ENCODE measurements at places on chromosomes 3 and 15.

GRCh38 chr3:196661400-196661799 is 21.9 kb downstream of the NRROS start:
- no peak for DNase-seq

- no peak for DNase-seq
These were observed 40.3 kb downstream of the EDEM1 start for GRCh38 chr3:5227812-5228211.

DNA sequence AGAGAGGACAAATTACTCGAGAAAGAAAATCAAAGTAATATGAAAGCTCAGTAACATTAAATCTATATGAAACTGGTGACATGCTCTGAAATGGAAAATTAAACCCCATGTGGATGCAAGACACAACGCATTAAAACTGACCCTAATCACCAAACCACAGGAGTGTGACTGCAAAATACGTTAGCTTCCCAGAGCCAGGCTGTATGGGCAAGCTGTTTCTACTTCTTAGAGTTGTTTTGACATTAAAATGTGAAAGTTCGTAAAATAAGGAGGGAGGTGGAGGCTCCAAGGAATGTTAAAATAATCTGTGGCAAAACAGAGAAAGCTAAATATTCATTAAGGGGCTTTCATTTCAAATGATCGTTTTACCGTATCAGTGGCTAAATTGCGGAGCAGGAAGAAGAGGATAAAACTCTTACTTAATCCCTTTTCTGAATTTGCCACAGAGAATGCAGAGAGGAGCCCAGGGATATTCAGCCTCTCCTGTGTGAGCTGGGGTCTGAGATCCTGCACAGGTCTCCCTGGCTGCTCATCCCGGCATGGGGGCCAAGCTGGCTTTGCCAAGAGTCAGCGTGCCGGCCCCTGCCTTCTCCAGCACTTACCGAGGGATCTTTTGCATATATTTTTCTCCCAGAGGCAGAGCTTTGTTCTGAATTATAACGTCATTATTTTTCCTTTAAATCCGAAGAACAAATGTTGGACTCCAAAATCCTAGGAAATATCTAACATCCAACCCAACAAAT is 239.8 kb upstream of the THBS1 start:
- DNase-seq = no peak

DNA sequence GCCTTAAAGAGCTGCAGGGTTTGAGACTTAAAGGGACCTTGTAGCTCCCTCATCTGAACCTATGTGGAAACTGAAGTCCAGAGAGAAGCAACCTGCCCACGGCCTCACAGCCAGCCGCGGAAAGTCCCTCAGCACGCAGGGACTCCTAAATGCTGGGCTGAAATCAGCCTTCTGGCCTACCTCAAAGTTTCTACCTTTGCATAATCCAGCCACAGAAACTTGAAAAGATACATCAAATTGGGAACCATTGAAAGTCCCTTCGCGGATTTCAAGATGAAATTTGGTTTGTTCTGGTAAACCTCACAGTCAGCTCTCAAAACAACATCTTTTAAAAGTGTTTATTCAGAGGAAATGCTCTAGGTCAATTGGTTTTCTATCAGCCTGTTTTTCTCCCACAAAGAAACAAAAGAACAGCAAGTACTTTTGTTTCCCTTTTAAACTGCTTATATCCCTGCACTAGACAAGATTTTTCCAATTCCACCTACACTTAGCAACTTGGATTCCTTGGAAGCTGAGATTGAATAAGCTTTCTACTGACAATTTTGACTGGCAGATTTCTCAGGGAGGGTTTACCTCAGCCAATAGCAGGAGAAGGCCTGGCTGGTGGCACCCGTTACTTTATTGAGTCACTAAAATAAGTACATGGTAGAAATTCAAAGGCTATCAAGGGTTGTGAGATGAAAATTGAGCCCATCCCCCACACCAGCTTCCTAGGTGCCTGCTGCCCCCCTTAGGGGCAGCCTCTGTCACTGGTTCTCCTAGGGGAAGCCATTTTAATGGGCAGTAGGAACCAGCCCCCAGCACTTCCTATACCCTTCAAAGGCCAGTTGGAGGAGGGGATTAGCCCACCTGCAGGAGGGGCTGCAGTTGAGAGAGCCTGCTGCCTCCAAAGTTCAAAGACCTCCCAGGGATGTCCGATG is 171.2 kb downstream of the ADAMTS17 start:
- DNase-seq = no peak

DNA sequence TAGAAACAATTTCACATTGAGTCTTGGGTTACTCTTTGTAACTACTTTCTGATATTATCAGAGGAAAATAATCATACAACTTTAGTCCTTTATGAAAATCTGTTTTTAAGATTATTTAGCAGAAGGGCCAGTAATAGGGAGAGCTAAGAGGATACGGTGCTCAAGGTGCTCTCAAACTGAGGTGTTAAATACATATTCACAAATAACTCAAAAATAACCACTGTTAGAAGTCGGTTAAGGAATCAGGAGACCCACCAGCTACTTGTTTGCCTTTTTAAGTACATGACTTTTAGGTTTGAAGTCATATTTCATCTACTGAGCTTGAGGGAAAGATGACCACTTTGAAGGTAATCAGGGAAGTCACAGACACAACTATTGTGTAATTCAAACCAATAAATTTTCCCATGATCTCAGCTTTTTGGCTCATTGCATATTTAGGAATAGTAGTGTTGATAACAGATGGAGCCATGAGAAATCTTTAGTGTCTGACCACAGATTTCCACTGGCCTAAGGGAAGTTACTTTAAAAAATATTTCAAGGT is 1.4 kb upstream of the RSRC1 start:
- peak; percentile 31 for DNase-seq

- peak; percentile 47 for DNase-seq
These were observed 198.9 kb upstream of the LPP start for GRCh38 chr3:187954873-187955586.

DNA sequence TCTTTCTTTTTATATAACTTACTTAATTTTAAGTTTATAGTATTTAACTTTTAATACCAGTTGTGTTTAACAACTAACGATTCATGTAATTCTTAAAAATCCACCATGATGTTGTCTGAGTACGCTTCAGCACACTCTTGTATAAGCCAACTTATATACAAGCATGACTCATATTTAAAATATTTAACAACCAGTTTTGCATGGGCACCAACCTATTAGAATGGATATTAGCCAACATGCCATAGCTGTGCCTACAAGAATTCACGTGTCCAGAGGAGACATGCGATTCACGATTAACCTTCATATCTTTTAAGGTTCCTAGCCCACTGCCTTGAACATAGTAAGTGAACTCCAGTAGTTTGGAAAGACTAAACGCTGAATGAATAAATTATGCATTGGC is 1023.2 kb downstream of the TBL1XR1 start:
- DNase-seq = no peak

DNA sequence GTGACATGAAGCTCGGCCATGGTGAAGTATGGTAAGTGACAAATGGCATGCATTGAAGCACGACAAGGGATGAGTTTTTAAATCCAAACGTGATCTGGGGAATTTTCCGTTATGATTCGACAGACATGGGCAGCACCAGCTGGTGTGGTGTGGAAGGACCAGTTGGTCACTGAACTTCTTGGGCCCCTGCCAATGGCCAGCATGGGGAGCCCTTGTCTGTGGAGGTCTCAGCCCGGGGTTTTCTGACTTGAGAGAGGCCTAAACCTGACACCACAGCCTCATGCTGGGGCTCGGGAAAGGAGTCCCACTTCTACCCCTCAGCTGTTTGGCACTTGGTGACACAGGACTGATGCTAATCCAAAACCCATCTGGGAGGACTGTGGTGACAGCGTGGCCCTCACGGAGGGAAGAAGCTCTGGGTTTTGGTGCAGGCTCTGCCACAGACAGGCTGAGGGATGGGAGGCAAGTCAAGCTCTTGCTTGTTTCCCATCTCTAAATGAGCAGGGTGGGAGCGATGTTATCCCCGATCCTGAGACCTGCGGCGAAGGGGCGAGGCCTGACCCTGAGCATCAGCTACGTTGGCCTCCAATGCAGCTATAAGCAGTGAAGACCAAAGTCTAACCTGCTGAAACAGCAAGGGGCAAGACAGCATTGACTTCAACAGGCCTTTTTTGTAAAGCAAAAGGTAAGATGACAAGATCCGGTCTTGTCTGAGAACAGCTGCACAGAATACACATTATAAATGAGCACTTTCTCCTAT is 69.5 kb downstream of the ATP1B3 start:
- DNase-seq = no peak

GRCh38 chr3:57512166-57512565 is 32.0 kb downstream of the DNAH12 start:
- DNase-seq = no peak

DNA sequence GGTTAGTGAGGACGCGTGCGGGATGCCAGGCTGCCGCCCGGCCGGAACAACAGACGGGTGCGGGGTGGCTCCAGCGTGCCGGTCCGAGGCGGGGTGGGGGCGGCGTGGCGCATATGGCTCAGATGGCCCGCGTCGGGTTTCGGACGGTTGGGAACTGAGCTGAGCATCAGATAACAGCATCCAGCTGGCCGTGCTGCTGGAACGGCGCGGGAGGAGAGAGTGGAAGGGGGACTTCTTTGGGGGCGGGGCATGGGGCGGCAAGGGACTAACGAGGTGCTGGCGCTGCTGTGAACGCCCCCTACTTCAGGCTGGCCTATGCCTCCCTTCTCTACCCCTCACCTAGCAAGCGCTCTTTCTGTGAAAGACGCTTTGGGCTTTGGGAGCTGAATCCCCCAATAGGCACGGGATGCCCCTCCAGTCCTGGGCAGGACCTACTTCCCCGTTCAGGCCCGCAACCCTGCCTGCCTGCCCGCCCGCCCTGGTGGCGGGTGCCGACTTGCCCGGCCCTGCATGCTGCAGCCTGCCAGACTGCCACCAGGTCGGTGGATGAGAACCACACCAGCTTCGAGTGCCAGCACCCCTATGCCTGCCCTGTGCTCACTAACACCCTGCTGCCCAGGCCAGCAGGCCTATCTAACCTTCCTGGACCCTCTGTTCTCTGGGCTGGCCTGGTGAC is 542 bp downstream of the INKA1 start:
- DNase-seq = peak; percentile 43

GRCh38 chr3:152902141-152902669 is 67.3 kb downstream of the P2RY1 start:
- DNase-seq = peak; percentile 44

DNA sequence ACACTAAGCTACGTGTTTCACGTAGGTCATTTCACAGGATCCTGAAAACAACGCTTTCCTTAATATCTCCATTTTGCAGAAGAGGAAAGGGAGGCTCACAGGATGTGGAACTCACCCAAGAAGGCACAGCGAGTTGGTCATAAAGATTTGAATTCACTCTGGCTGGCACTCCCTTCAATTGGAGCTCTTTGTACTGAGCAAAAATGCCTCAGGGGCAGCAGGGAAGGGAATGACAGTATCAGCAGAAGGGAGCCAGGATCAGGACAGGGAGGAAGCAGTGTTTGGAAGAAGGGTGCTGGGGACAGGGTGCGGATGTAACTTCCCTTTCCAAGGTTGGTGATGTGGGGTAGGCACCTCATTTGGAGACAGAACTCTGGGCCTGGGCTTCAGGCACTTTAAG is 1.1 kb upstream of the ST6GAL1 start:
- DNase-seq = no peak

DNA sequence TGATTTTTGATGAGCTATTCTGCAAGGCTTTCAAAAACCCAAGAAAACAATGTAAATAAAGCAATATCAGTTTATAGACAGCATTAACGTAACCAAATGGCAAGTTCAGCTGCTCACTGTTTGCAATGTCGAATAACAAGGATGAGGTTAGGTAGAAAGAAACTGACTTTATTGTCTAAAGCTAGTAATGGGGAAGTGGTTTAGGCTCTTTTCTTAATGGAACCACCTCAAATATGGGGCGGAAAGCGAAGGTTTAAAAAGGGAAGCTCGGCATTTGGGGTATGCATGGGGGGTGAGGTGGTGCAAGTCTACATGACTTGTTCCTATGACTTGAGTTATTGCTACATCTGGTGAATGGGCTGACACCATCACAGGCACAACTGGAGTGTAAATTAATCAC is 1060.2 kb downstream of the NSUN3 start:
- DNase-seq = no peak

- DNase-seq = peak; percentile 77
These were observed 11.6 kb upstream of the TFRC start for GRCh38 chr3:196093317-196094111.

GRCh38 chr3:168002786-168003368 is 92.8 kb downstream of the GOLIM4 start:
- DNase-seq = peak; percentile 6

DNA sequence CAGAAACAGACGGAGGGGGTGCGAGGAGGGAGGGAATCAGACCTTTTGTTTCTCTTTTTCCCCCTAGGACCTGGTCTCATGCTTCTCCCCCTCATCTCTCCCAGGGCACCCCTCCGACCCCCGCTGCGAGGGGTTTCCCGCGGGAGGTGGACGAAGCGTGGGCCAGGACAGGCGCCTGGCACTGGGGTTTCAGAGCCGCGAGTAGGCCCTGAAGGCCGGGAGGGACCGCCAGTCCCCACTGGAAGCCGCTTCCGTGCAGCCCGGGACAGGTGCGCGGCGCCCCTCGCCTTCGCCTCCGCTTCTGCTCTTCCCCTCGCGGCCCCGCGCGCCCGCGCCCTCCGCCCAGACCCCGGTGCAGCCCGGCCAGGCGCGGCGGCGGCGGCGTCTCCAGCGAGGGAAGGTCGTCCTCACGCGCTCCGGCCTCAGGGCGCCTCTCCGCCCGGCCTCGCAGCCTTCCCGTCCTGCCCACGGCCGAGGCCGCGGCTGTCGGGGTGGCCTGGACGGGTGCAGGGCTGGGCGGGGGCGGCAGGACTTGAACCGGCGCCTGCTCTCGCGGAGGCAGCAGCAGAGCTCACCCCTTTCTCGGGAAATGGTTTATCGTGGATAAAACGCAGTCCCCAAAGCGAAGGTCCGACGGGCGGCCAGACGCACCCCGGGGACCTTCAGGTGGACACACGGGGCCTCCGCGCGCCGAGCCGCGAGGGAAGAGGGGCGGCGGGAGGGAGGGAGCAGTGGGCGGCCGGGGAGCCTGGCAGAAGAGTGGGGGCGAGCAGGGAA is 31.5 kb upstream of the ADAMTS17 start:
- no peak for DNase-seq

GRCh38 chr15:33098094-33099058 is 96.1 kb downstream of the FMN1 start:
- peak; percentile 87 for DNase-seq

DNA sequence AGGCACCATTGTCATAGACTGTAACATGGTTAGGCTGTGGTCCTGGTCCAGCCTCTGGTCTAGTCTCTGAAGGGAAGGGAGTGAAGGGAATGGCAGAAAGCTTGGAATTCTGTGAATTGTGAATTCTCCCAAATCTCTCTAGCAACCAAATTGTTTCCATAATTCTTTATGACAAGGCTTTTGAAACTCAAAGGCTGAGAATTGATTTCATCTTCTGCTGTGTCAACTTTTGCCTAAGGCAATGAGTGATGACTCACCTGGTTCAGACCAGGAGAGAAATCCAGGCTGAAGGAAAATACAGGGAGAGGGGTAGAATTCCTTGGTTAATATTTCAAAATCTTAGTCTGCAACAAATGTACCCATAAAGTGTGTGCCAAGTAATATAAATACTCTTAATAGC is 82.6 kb upstream of the ADPGK start:
- no peak for DNase-seq

GRCh38 chr3:184196536-184196935 is 10.5 kb downstream of the ABCF3 start:
- no peak for DNase-seq

GRCh38 chr15:63203451-63204090 is 14.2 kb downstream of the RAB8B start:
- DNase-seq = peak; percentile 50

GRCh38 chr3:18919158-18919557 is 229.2 kb upstream of the KCNH8 start:
- DNase-seq = no peak

GRCh38 chr15:50590288-50590687 is 43.8 kb upstream of the USP50 start:
- DNase-seq = no peak
